Aorta (tissue), 5 donors: ENCODE measurements at places on chromosomes 4 and X.

- H3K27ac ChIP-seq: no peak overlapping the region
- H3K4me3 ChIP-seq: no peak overlapping the region
- DNase-seq: no peak
- no peaks in the 10 kb centered on the region for H3K27me3 ChIP-seq
- H3K4me1 ChIP-seq: no peaks in the 10 kb centered on the region
Measured at GRCh38 chrX:105781804-105782203, 40.5 kb upstream of the NRK start.

- H3K4me3 ChIP-seq: no peak overlapping the region
- H3K36me3 ChIP-seq: no peaks in the 10 kb centered on the region
- no peak for DNase-seq
- H3K4me1 ChIP-seq: peaks cover 2% of the 10 kb centered on the region
- no peak overlapping the region for H3K27ac ChIP-seq
Measured at GRCh38 chr4:27000820-27001219, 140.2 kb downstream of the STIM2 start.

DNA sequence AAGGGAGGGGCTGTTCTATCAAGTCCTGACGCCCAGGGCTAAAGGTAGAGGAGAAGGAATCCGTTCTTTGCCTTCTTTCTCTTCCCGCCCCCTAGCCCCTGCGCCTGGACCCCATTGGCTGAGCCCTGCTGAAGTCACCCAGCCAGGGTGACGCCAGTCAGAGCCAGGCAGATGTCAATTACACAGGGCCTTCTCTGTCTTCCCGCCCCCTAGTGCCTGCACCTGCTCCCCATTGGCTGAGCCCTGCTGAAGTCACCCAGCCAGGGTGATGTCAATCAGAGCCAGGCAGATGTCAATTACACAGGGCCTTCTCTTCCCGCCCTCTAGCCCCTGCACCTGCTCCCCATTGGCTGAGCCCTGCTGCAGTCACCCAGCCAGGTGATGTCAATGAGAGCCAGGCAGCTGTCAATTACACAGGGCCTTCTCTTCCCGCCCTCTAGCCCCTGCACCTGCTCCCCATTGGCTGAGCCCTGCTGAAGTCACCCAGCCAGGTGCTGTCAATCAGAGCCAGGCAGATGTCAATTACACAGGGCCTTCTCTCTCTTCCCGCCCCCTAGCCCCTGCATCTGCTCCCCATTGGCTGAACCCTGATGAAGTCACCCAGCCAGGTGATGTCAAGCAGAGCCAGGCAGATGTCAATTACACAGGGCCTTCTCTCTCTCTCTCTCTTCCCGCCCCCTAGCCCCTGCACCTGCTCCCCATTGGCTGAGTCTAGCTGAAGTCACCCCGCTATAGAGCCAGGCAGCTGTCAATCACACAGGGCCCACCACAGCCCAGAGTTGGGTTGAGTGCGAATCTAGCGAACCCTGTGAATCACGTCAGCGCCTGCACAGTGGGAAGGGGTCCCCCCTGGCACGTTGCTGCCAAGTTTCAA, 46.4 kb downstream of the ASMT start:
- no peaks in the 10 kb centered on the region for H3K36me3 ChIP-seq
- no peak overlapping the region for H3K4me3 ChIP-seq
- no peak overlapping the region for H3K27ac ChIP-seq
- H3K27me3 ChIP-seq: no peaks in the 10 kb centered on the region

DNA sequence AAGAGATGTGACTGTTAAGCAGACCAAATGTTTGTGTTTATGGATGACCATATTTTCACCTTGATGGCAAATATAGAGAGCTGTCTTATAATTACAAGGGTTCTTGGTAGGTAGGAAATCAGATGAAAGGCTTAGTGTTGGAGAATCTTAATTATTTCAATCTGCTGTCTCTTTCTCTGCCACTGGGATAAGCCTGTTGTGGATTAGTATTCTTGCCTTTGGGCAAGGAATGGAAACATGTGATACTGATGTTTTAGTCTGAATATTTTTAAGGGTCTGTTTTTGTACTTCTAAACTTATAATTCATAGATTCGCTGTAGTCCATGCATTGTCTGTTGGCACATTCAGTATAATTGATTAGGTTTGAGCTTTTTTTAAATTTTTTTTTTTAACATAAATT, 23.7 kb upstream of the NUDT6 start:
- H3K4me3 ChIP-seq: no peak overlapping the region
- peaks cover 6% of the 10 kb centered on the region for H3K36me3 ChIP-seq
- no peak for DNase-seq
- H3K4me1 ChIP-seq: no peaks in the 10 kb centered on the region

DNA sequence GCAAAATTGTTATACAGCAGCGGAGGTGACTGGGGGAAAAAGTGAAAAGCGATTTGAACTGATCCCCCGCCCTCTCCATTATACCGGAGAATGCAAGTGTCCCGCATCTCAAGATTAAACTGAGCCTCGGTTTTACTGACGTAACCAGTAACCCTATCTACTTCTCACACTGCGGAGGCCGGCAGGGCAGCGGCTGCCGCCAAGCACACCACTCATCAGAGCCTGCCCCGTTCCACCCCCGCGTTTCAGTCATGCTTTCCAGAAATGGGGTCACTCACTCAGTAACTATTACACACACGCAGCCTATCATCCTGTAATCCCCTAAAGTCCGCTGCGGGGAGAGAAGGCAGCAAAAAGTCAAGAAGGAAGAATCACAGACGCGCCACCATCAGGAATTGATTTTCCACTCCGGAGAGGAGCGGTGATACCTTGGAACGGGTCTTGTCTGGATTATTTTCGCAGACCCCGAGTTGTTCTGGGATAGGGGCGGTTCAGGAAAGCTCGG, 1.4 kb downstream of the RPS6KA3 start:
- H3K4me3 ChIP-seq: peak overlapping the region; percentile 82
- no peaks in the 10 kb centered on the region for H3K36me3 ChIP-seq
- no peaks in the 10 kb centered on the region for H3K27me3 ChIP-seq
- no peaks in the 10 kb centered on the region for H3K4me1 ChIP-seq
- H3K27ac ChIP-seq: no peak overlapping the region
- peak; percentile 77 for DNase-seq

- H3K27me3 ChIP-seq: no peaks in the 10 kb centered on the region
- H3K27ac ChIP-seq: no peak overlapping the region
- H3K4me3 ChIP-seq: no peak overlapping the region
Measured at GRCh38 chr4:10577018-10577417, 107.5 kb downstream of the CLNK start.

- H3K27me3 ChIP-seq: no peaks in the 10 kb centered on the region
- no peak for DNase-seq
- H3K36me3 ChIP-seq: no peaks in the 10 kb centered on the region
- no peaks in the 10 kb centered on the region for H3K4me1 ChIP-seq
Measured at GRCh38 chrX:30301208-30301607, 8.0 kb downstream of the NR0B1 start.

DNA sequence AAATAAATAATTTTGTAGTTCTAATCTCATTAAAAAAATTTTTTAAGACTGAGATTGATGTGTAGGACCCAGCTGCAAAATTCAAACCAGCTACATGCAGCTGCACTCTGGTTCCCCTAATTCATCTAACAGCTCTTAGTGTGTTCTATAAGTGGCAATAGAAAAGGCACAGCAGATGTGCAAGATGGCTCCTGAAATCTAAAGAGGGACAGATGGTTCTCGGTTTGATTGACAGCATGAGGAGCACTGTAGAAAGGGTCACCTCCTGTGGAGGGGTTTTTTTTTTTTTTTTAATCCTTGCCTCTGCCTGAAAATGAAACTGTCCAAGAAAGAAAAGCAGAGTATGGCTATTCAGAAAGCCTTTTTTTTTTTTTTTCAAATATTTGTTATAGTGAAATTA, 16.9 kb upstream of the OCIAD1 start:
- no peak overlapping the region for H3K4me3 ChIP-seq
- H3K27me3 ChIP-seq: no peaks in the 10 kb centered on the region
- DNase-seq: no peak
- no peaks in the 10 kb centered on the region for H3K36me3 ChIP-seq
- H3K4me1 ChIP-seq: no peaks in the 10 kb centered on the region
- H3K27ac ChIP-seq: no peak overlapping the region

- no peaks in the 10 kb centered on the region for H3K36me3 ChIP-seq
- H3K27ac ChIP-seq: no peak overlapping the region
- H3K27me3 ChIP-seq: no peaks in the 10 kb centered on the region
- no peak for DNase-seq
- no peak overlapping the region for H3K4me3 ChIP-seq
- no peaks in the 10 kb centered on the region for H3K4me1 ChIP-seq
Measured at GRCh38 chrX:135094726-135095125, 25.6 kb downstream of the ETDB start.

- no peaks in the 10 kb centered on the region for H3K27me3 ChIP-seq
- H3K4me1 ChIP-seq: no peaks in the 10 kb centered on the region
- DNase-seq: peak; percentile 59
- no peaks in the 10 kb centered on the region for H3K36me3 ChIP-seq
- no peak overlapping the region for H3K27ac ChIP-seq
Measured at GRCh38 chrX:18833071-18833731, 125.8 kb downstream of the PPEF1 start.

GRCh38 chr4:20809812-20810211, 109.6 kb downstream of the PACRGL start:
- DNase-seq: no peak
- no peaks in the 10 kb centered on the region for H3K36me3 ChIP-seq
- no peak overlapping the region for H3K4me3 ChIP-seq
- H3K4me1 ChIP-seq: no peaks in the 10 kb centered on the region
- H3K27me3 ChIP-seq: no peaks in the 10 kb centered on the region

DNA sequence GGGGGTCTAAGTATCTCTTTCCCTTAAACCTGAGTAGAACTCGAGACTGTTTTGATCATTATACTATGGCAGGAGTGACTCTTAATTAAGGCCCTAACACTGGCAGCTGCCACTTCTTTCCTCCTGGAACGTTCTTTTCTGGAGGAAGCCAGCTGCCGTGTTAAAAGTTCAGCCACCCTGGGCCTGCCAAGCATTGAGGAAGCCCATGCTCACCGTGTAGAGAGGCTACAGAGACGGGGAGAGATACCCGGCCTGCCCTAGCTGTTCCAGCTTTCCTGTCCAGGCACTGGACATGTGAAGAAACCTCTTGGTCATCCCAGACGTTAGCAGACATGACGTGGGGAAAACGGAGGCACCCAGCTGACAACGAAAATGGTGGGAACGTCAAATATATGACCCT, 274.1 kb downstream of the ARHGAP10 start:
- H3K27ac ChIP-seq: no peak overlapping the region
- peaks cover 5% of the 10 kb centered on the region for H3K36me3 ChIP-seq
- no peaks in the 10 kb centered on the region for H3K4me1 ChIP-seq
- no peak overlapping the region for H3K4me3 ChIP-seq
- DNase-seq: no peak
- H3K27me3 ChIP-seq: no peaks in the 10 kb centered on the region

DNA sequence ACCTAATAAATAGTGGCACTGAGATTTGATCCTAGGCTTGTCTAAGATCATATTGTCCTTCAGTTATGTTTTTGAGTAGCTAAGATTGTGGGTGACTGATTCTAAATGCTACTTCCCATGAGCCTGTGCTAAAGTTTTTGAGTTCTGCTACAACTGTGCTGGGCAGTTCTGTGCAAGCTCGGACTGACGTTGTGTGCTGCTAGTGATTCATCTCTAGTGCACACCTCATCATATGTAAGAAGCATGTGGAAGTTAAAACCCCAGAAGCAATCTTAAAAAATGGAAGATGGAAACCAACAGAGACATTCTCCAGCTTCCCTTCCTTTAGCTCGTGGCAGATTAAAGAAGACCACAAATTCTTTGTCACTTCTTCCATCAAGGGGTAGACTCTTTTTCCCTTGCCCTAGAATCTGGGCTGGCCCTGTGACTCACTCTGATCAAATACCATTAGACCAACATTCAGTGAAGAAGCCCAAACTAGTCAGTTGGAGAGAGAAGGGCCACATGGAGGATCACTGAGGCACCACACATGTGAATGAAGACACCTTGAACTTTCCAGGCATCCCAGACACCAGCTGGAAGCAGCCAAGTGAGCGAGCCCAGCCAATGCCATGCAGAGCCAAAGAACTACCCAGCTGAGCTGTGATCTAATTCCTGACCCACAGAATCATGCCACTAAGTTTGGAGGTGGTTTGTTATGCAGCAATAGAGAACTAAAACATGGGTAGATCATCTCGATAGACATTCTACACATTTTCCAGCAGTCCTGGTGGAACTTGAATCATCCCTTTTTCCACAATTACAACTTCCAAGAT, 16.8 kb downstream of the ARHGAP6 start:
- no peaks in the 10 kb centered on the region for H3K4me1 ChIP-seq
- no peak for DNase-seq
- H3K27ac ChIP-seq: no peak overlapping the region

- H3K27me3 ChIP-seq: no peaks in the 10 kb centered on the region
- H3K4me1 ChIP-seq: no peaks in the 10 kb centered on the region
- H3K4me3 ChIP-seq: no peak overlapping the region
- DNase-seq: no peak
- H3K36me3 ChIP-seq: no peaks in the 10 kb centered on the region
Measured at GRCh38 chr4:94741304-94741703, 16.5 kb upstream of the BMPR1B start.

- H3K36me3 ChIP-seq: no peaks in the 10 kb centered on the region
- H3K4me1 ChIP-seq: no peaks in the 10 kb centered on the region
- DNase-seq: no peak
- no peak overlapping the region for H3K27ac ChIP-seq
- no peak overlapping the region for H3K4me3 ChIP-seq
Measured at GRCh38 chr4:183738961-183739360, 79.9 kb downstream of the TRAPPC11 start.

DNA sequence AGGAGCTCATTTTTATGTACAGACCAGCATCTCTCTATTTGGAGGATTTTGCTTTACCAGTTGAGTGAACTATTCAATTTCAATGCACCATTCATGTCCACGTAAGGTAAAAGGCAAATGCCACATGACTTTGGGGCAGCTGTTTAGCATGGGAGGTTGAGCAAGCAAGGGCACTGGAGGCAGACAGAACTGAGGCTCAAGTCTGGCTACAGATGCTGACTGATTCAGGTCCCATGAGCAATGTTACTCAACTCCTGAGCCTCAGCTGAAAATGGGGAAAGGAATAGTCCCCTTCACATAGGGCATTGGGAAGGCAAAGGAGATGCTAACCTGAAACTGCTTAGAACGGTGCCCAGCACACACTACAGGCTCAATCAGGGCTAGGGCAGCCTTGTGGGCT, 93.0 kb upstream of the MTM1 start:
- H3K4me3 ChIP-seq: no peak overlapping the region
- H3K4me1 ChIP-seq: no peaks in the 10 kb centered on the region
- DNase-seq: no peak
- no peak overlapping the region for H3K27ac ChIP-seq

DNA sequence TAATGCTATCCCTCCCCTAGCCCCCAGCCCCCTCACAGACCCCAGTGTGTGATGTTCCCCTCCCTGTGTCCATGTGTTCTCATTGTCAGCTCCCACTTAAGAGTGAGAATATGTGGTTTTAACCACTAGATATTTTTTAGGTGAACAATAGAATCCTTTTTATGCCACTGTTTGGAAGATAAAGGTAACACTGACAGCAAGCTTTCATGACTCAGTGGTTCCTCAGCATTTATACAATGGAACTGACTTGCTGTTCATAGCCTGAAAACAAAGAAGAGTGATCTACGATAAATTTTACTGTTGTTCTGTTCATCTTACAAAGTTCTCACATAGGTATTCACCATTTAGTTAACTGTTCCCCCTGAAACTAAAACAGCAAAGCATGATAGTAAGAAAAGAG, 147.8 kb downstream of the ARHGAP10 start:
- no peaks in the 10 kb centered on the region for H3K4me1 ChIP-seq
- no peak for DNase-seq
- H3K36me3 ChIP-seq: peaks cover 3% of the 10 kb centered on the region

GRCh38 chrX:101973066-101973465, 41.2 kb upstream of the ZMAT1 start:
- no peaks in the 10 kb centered on the region for H3K36me3 ChIP-seq
- no peak overlapping the region for H3K27ac ChIP-seq
- DNase-seq: no peak
- no peaks in the 10 kb centered on the region for H3K4me1 ChIP-seq
- no peaks in the 10 kb centered on the region for H3K27me3 ChIP-seq
